Chondrocyte (in vitro differentiated cells): ENCODE measurements at places on chromosomes 11 and 22. TPM values are rescaled to one million over a fixed set of nuclear protein-coding genes. Genes with fewer than 3 reads are reported as not detected.
A peak's percentile ranks its signal among the peaks of the same experiment; 100 is the strongest.

The OR4A16 gene
- not detected in 3 replicates for total RNA-seq

- H3K27ac ChIP-seq = peak overlapping the region; percentile 84
- DNase-seq = no peak
- H3K4me1 ChIP-seq = peaks cover 85% of the 10 kb centered on the region
- H3K4me3 ChIP-seq = no peak overlapping the region
These were observed 9.9 kb downstream of the MICAL2 start for GRCh38 chr11:12120031-12121008.

The NNMT gene
- total RNA-seq = 354 to 375 TPM (median 370 TPM) in 3 replicates

DNA sequence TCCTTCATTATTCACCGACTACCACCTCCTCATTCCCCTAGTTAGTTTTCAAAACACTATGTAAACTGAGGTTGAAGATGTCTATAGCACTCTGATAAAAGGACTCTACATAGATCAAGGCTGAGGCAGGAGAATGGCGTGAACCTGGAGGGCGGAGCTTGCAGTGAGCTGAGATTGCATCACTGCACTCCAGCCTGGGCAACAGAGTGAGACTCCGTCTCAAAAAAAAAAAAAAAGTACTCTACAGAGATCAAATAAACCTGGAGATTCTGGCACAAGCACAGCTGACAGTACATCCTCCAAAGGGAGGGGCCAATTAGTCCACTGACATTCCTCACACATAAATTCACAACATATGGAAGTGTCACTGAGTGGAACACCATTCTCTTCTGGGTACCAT is 31.0 kb downstream of the TSG101 start:
- no peak for DNase-seq
- peaks cover 28% of the 10 kb centered on the region for H3K36me3 ChIP-seq
- no peak overlapping the region for H3K4me3 ChIP-seq
- H3K27me3 ChIP-seq = no peaks in the 10 kb centered on the region

DNA sequence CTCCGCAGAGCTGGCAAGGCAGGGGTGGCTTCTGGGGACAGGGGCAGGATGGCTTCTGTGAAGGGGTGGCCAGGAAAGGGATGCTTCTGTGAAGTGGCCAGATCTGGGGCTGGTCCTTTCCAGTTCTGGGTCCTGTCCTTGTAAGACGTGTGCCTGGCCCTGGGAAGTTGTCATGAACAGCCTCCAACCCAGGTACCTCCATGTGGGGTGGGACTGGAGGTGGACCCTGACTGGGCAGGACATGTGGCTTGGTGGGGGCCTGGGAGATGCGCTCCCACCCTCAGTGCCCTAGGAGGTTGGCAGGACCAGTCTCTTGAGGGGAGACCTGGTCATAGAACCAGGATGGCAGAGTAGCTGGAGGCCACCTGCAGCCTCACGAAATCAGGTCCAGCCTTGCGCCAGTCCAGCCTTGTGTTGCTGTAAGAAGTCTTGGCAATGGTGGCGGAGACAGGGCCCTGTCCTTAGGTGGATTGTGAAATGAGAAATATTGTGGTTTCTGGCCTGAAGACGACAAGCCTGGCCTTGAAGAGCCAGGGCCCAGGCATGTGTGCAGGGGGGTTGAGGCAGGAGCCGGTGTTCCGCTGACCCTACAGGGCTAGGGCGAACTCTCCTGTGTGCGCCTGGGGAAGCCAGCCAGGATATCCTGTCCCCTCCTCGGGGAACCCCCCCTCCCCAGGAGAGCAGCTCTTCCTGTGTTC is 2.6 kb downstream of the KCNQ1 start:
- no peak overlapping the region for H3K27ac ChIP-seq
- no peaks in the 10 kb centered on the region for H3K36me3 ChIP-seq
- peaks cover 42% of the 10 kb centered on the region for H3K27me3 ChIP-seq
- peaks cover 3% of the 10 kb centered on the region for H3K4me1 ChIP-seq

- H3K4me1 ChIP-seq = peaks cover 59% of the 10 kb centered on the region
- peak; percentile 18 for DNase-seq
- peak overlapping the region; percentile 75 for H3K27ac ChIP-seq
- no peak overlapping the region for H3K4me3 ChIP-seq
- peaks cover 2% of the 10 kb centered on the region for H3K36me3 ChIP-seq
- H3K27me3 ChIP-seq = no peaks in the 10 kb centered on the region
These were observed 19.3 kb upstream of the ST3GAL4 start for GRCh38 chr11:126336138-126336541.

The ALX4 gene
- 0.08 to 0.22 TPM in 2 of 3 replicates, not detected in the other for total RNA-seq

GRCh38 chr11:78551066-78551465 is 23.6 kb downstream of the NARS2 start:
- H3K4me1 ChIP-seq = peaks cover 7% of the 10 kb centered on the region
- H3K36me3 ChIP-seq = peaks cover 11% of the 10 kb centered on the region
- H3K4me3 ChIP-seq = no peak overlapping the region
- H3K27ac ChIP-seq = no peak overlapping the region
- DNase-seq = no peak

GRCh38 chr11:82308979-82309378 is 424.7 kb downstream of the FAM181B start:
- H3K4me1 ChIP-seq = no peaks in the 10 kb centered on the region
- H3K36me3 ChIP-seq = no peaks in the 10 kb centered on the region
- DNase-seq = no peak
- H3K4me3 ChIP-seq = no peak overlapping the region

The CCDC134 gene
- 6.6 to 10.1 TPM (median 7.0 TPM) in 3 replicates for total RNA-seq

DNA sequence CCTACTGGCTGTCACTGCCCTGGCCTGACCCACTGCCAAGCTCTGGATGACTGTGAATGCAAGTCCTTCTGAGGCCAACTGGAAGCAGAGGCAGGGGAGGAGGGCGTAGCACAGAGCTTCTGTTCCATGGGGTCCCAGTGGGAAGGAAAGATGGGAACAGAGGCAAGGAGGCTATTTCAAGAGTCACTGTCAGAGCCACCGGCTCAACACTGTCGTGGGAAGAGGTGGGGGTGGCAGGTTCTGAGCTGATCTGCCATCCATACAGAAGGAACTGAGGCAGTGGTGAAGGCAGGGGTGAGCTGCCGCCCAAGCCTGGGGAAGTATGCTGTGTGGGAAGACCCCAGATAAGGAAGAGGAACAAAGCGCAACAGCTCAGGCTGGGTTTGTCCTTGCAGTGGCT is 54.7 kb downstream of the SGSM3 start:
- peaks cover 6% of the 10 kb centered on the region for H3K4me1 ChIP-seq
- H3K36me3 ChIP-seq = peaks cover 42% of the 10 kb centered on the region

- peaks cover 7% of the 10 kb centered on the region for H3K27me3 ChIP-seq
- no peaks in the 10 kb centered on the region for H3K36me3 ChIP-seq
- no peak for DNase-seq
- no peak overlapping the region for H3K27ac ChIP-seq
- no peak overlapping the region for H3K4me3 ChIP-seq
These were observed 232.8 kb upstream of the UBASH3B start for GRCh38 chr11:122422682-122423081.

- no peak overlapping the region for H3K4me3 ChIP-seq
- H3K36me3 ChIP-seq = no peaks in the 10 kb centered on the region
- H3K27ac ChIP-seq = no peak overlapping the region
- H3K4me1 ChIP-seq = peaks cover 25% of the 10 kb centered on the region
These were observed 433.5 kb upstream of the FAT3 start for GRCh38 chr11:91791171-91791468.

GRCh38 chr22:32636884-32637283 is 162.3 kb downstream of the FBXO7 start:
- peaks cover 5% of the 10 kb centered on the region for H3K4me1 ChIP-seq
- peak overlapping the region; percentile 32 for H3K27ac ChIP-seq
- no peak for DNase-seq
- peaks cover 3% of the 10 kb centered on the region for H3K27me3 ChIP-seq

- no peak overlapping the region for H3K4me3 ChIP-seq
- DNase-seq = peak; percentile 64
- no peak overlapping the region for H3K27ac ChIP-seq
- peaks cover 12% of the 10 kb centered on the region for H3K4me1 ChIP-seq
These were observed 17.2 kb downstream of the CBX7 start for GRCh38 chr22:39135092-39135896.

- H3K4me3 ChIP-seq = no peak overlapping the region
- no peak overlapping the region for H3K27ac ChIP-seq
- no peaks in the 10 kb centered on the region for H3K36me3 ChIP-seq
These were observed 20.7 kb downstream of the SUSD2 start for GRCh38 chr22:24201681-24202614.

The TCN2 gene
- total RNA-seq = 10.4 to 14.9 TPM (median 11.5 TPM) in 3 replicates

DNA sequence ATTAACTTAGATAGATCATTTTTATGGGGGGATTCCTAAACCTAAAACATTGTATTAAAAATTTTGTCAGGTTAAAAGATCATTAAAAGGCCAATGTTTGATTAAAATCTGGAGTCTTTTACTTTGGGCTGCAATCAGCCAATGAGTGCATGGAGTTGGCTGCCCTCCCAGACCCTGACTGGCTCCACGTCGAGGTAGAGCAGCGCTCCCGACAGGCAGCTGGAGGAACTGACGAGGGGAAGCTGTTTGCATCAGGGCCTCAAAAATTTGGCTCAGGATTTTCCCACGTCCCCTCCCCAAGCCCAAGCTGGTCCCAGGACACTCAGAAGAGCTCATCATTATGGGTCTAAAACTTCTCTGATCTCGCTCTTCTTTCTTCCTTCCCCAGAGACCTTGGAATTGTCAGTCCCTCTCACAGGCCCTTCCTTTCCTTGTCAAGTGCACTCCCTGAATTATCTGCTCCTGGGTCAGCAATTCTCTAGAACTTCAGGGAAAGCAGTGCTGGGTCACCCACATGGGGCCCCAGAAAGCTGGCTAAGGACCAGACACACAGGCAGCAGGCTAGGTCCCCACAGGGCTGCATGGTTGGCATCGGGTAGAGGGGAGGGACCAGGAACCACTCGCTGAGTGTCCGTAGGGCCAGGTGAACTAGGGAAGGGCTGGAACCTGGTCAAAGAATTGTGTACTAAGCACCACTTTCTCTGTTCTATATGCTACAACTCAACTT is 119.6 kb upstream of the IGLL5 start:
- no peaks in the 10 kb centered on the region for H3K4me1 ChIP-seq
- H3K27ac ChIP-seq = no peak overlapping the region
- H3K27me3 ChIP-seq = peaks cover 55% of the 10 kb centered on the region
- DNase-seq = no peak
- H3K36me3 ChIP-seq = no peaks in the 10 kb centered on the region

GRCh38 chr11:41458154-41458553 is 1.3 kb downstream of the LRRC4C start:
- no peaks in the 10 kb centered on the region for H3K36me3 ChIP-seq
- no peak overlapping the region for H3K4me3 ChIP-seq
- peaks cover 8% of the 10 kb centered on the region for H3K27me3 ChIP-seq
- no peak overlapping the region for H3K27ac ChIP-seq
- H3K4me1 ChIP-seq = no peaks in the 10 kb centered on the region
- no peak for DNase-seq

DNA sequence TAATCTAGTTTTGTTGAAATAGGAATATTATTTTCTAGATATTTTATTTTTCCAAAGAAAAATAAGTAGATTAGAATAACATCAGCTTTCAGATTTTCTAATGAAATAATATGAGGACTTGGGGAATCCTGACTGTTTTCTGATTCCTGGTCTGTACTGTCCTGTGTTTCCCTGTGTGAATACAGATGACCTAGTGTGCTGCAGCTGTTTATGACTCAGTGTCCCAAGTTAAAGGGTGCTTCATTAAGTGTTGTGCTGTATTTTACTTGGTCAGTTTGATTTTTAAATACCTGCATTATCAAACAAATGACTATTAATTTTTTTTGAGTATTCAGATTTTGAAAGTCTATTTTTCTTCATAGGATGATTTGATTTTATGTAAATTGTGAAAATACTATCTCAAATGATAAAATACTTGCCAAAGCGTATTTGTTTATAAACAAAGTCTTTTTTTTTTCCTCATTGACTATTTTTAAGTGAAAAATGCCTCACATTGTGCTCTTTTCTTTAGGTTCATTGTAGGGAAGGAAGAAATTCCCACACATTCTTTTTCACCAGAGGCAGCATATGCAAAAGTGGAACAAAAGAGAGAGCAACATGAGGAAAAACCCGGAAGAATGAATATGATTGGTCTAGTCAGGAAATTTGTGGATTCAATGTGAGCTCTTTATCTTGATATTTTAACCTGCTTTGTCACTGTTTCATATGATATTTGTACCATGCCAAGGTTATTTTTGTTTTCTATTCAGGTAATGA is 264.2 kb downstream of the TMEM135 start:
- no peaks in the 10 kb centered on the region for H3K36me3 ChIP-seq
- H3K27me3 ChIP-seq = no peaks in the 10 kb centered on the region

- H3K27me3 ChIP-seq = no peaks in the 10 kb centered on the region
- H3K27ac ChIP-seq = no peak overlapping the region
These were observed 234.1 kb downstream of the KIRREL3 start for GRCh38 chr11:126766440-126766839.

- DNase-seq = no peak
- no peak overlapping the region for H3K4me3 ChIP-seq
- peaks cover 2% of the 10 kb centered on the region for H3K36me3 ChIP-seq
- peaks cover 31% of the 10 kb centered on the region for H3K4me1 ChIP-seq
- no peaks in the 10 kb centered on the region for H3K27me3 ChIP-seq
- no peak overlapping the region for H3K27ac ChIP-seq
These were observed 39.7 kb upstream of the MICAL2 start for GRCh38 chr11:12070446-12071267.

DNA sequence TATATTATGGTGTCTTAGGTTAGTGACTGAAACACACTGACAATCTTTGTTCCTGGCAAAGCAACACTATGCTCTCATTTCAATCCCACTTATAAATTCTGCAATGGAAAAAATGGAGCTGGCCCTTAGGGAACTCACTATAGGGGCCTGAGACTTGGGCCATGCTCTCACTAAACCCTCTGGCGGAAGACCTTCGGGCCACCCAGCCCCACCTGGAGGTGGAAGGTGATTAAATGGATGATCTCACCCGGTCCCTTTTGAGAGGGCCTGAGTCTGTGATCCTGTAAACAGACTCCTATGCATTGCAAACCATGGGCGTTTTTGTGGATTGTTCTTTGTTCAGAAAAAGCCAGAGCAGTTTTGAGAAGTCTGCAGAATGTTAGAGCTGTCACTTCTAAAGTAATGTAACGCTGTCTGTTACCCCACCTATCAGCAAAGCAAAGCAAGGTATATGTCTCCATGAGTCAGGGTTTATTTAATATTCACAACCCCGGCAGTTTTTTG is 17.0 kb upstream of the CDON start:
- no peaks in the 10 kb centered on the region for H3K36me3 ChIP-seq
- no peak for DNase-seq
- no peak overlapping the region for H3K4me3 ChIP-seq
- H3K27me3 ChIP-seq = peaks cover 5% of the 10 kb centered on the region
